Renal cortical epithelial cell (primary cell): ENCODE measurements at places on chromosomes 1 and 21.

GRCh38 chr1:112721966-112722524, 6.9 kb upstream of the PPM1J start:
- DNase-seq: no peak

DNA sequence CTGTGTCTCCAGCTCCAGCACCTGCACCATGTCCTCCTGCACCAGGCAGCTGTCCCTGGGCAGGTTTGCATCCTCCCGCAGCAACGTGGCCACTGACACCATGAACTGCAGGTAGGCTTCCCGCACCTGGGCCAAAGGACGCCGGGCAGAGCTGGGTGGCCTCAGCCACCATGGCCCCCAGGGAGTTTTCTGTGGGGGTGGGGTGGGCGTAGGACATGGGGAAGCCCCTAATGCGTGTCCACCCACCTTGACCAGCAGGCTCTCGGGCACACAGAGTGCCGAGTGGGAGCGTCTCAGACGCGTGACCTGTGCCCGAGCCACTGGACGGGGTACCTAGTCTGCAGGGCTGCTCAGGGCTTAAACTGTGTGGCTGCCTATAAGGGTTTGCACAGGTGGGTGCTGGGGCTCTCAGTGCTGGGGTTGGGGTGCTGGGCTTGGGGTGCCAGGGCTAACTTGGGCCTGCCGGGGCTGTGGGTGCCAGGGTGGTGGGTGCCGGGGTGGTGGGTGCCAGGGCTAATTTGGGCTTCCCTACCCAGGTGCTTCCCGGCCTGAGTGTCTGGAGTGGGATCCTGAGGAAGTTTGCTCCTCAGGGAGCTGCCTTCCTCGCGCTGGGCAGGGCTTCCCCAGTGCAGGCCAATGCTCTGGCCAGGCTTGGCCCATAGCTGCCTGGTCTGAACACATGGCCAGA, 17.7 kb downstream of the PRXL2B start:
- no peak for DNase-seq

GRCh38 chr1:9912264-9912936, 2.3 kb upstream of the CTNNBIP1 start:
- DNase-seq: no peak

GRCh38 chr1:54850069-54850730, 36.8 kb downstream of the DHCR24 start:
- DNase-seq: peak; percentile 91

DNA sequence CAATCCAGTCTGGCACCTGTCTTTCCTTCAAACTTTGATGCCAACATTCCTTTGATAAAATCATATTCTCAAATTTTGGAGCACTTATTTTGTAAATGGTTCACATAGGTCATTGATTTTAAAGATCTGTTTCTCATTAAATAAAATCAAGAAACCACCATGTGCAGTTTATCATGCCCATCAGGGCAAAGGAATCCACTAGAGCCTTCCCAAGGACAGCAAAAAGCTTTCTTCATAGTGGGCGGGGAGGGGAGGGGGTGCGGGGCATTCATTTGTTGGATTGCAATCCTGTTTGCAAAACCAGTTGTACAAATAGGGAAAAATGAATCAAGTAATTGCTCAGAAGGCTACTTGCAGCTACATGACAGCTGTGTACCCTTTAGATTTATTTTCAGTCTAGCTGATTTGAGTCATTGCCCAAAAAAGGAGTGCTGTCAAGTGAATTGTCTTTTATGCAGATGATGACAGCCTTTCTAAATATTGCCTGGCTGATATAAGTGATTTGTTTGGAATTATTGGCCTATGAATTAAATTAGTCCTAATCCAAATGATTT, 23.0 kb downstream of the LRRC8B start:
- DNase-seq: peak; percentile 67

- DNase-seq: no peak
Measured at GRCh38 chr1:88673446-88673845, 10.6 kb upstream of the PKN2 start.

GRCh38 chr1:216314379-216315095, 108.7 kb downstream of the USH2A start:
- peak; percentile 70 for DNase-seq

- DNase-seq: no peak
Measured at GRCh38 chr21:46637952-46638746, 2.7 kb downstream of the PRMT2 start.

GRCh38 chr1:19664453-19665185, at the start of gene HTR6:
Gene HTR6, plus strand, starts transcription at chr1:19664875. Its CDS starts 879 bp downstream, at chr1:19665754.
- no peak for DNase-seq

GRCh38 chr1:108639899-108640560, 20.9 kb downstream of the HENMT1 start:
- no peak for DNase-seq

DNA sequence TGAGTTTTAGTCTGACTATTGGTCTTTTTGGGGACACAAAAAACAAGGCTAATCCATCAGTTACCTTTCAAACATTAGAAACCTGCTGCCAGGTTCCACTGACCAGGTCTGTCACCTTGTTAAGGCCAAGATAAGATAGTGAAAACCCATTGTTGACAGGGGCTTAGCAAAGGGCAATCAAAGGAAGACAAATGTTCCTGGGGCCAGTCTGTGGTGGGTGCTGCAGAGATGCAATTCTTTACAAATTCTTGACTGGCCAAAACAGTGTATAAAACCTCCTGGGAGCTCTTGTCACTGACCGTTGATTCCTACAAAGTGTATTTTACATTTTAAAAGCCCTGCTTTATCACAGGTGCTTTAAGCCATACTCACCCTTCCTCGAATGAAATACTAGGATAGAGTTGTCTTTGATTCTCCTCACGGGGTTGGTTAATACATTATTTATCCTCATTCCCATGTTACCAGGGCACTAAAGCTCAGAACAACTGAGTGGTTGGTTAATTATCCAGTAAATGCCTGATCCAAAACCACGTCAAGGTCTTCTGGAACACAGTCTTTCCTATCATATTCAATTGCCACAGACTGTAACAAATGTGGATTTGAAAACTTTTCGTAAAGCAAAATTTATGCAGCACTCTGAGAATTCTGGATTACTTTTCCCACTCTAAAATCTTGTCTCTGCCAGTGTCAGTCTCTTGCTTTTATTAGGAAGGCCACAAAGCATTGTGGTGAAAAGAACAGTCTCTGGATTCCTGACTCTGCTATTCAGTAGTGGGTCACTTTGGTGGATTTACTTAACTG, 77.2 kb downstream of the NRIP1 start:
- DNase-seq: peak; percentile 73
